ENCODE measurements at places on chromosomes 1 and 21.

GRCh38 chr1:93148001-93148400, 32.2 kb downstream of the TMED5 start:
- no peak for DNase-seq

GRCh38 chr1:57518496-57518895, 94.6 kb upstream of the DAB1 start:
- no peak for DNase-seq

- no peak for DNase-seq
Measured at GRCh38 chr21:41979751-41980369, 26.0 kb upstream of the C2CD2 start.

DNA sequence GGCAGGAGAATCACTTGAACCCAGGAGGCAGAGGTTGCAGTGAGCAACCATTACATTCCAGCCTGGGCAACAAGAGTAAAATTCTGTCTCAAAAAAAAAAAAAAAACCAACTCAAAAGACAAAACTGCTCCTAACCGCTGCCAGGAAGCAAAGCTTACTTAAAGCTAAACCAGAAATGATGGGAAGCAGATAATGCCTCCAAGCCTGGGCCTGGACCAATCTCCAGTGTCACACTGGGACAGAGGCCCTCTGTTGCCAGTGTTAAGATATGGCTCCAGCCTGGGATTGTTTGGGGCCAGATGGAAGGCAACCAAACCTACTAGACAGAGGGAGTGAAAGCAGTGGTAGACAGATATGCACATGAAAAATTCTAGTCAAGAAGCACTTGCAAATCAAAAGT, 36.9 kb downstream of the NSL1 start:
- DNase-seq: peak; percentile 19

DNA sequence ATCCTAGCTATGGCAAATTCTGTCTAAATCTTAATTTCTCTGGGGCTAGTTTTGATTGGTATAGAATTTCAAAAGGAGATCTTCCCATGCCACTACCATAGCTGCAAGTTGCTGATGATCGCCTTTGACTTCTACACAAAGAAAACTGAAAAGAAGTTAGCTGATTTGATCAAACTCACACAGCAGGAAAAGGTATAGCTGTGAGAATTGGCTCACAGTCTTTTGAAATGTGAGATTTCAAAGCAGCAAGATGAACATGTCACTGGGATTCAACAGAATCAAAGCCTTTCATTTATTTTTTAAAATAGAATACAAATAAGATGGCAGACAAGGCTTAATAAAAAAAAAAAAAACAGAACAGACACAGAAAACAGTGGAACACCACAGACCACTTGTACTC, 7.5 kb upstream of the RGS1 start:
- DNase-seq: no peak

GRCh38 chr1:25782608-25783201, 17.3 kb upstream of the SELENON start:
- no peak for DNase-seq

GRCh38 chr1:19476450-19477190, 8.7 kb downstream of the CAPZB start:
- no peak for DNase-seq

DNA sequence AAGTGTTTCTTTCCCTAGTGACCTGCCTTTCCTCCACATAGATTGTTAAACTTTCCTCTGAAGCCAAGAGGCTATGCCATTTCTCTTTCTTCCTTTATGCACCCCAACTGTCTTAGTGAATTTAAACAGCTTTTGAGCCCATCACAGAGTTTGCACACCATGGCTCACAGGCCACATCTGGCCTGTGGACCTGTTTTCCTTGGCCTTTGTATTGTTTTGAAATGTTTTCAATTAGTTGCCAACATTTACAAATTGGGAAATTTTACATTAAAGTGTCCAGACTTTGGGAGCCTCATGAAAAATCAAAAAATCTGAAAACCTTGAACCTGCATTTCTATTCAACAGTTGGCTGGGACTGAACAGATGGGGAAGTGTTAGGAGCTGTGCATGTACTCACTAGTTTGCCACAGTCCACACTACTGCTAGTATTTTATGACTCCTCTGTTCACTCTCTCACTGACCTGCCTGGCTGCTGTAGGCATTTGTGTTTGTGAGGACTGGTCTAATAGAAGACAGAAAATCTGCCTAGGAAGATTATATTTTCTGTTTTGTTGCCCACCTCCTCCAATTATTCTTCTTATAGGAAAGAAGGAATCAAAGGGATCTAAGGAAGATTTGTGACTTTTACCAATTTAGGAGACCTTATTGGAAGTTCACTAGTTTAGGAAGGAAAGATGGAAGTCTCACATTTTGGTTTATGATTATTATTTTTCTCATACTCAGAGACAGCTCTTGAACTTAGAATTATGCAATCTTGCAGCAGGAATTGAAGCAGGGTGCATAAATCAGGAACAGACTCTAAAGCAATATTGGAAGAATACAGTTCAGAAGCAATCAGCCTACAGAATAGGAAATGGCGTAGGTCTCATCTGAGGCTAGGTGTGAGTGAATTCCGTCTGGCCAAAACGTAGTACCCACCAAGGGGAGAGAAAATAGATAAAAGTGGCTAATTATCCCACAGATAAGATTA, 134.7 kb downstream of the HLX start:
- no peak for DNase-seq

DNA sequence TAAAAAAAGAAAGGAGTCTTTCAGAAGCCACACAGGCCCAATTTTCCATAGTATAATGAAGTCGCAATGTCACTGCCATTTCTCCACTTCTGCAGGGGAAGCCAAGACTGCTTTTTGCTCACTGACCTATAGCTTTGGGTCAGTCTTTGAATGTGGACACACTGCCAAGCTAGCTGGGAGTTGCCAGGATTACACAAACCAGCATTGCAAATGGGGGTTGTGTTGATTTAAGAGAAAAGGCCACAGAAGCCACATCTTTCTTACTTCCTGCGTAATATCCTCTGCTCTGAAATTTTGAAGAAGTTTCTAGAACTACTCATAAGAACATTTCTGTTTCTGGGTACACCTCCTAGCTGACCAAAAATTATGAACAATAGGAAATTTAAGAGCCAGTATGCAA, 45.8 kb upstream of the SAMSN1 start:
- DNase-seq: no peak

GRCh38 chr1:155207806-155208540, at the start of gene THBS3:
TSS of gene THBS3 (minus strand) at chr1:155207897. CDS start at chr1:155207876, 21 bp downstream.
- peak; percentile 40 for DNase-seq

DNA sequence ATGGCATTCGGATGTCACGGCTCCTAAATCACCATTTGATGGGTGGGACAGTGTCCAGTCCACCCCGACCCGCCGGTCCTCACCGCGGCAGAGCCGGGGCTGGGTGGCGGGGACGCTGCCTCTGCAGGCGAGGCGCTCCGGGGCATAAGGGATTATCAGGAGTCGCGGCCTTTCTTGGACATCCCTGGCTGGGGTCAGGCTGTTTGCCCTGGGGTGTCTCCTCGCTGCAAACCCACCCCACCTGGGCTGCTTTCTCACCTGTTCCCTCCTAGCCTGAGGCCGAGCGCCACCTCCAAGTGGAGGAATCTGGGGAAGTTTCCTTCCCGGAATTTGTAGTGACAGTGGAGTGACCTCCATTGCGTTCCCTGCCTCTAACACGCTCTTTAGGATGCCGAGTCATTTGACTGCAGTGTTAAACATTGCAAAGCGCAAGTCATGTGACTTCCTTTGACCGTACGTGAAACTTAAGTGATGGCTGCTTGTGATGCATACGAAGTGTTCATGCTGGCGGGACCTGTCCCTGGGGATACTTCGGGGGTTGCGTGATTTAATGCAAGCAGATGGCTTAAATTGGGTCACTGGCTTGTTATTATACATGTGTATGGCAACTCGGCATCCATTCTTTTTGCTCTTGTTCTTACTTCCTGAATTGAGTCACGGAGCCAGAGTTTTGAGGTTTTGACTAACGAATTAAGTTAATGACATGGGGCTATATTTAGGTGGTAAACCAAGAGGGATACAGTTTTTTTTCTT, 536 bp downstream of the LGALS8 start:
- DNase-seq: peak; percentile 69

DNA sequence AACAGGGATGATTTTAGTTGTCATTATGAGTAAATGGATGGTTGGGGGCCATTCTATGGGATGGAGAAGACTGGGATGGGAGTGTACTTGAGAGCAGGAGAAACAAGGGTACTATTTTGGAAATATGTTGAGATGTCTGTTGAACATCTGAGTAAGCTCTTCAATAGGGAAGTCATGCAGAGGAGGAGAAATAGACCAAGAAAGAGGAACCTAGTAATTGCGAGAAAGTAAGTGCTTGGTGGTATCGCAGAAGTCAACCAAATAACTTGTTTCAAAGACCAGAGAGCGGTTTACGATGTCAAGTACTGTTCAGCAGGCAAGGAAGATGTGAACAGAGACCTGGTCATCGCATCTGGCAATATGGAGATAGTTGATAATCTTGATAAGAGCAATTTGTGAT, 22.4 kb upstream of the CHRM3 start:
- DNase-seq: no peak

DNA sequence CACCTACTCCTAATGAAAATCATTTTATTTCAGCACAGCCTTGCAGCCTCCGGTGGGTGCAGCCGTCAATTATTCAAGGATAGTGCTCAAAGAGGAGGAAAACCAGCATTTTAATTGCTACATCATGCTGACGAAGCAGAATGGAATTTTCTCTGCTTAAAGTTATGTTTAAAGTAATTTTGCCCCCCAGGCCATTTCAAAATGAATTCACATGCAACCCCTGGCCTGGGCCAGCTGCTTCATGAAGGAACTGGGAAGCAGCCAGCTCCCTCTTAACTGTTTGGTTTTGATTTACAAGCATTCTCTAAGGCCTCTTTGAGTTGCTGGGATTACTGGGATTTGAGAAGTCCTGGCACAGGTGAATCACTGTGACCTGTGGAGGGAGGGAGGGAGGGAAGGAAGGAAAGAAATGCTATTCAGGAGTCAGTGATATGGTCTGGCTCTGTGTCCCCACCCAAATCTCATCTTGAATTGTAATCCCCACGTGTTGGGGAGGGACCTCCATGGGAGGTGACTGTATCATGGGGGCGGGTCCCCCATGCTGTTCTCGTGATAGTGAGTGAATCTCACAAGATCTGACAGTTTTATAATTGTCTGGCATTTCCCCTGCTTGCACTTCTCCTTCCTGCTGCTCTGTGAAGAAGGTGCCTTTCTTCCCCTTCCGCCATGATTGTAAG, 66.0 kb downstream of the PGBD5 start:
- DNase-seq: no peak

- no peak for DNase-seq
Measured at GRCh38 chr1:207831517-207832327, 79.2 kb downstream of the CD34 start.

GRCh38 chr1:211261229-211261628, 2.1 kb downstream of the RCOR3 start:
- no peak for DNase-seq

DNA sequence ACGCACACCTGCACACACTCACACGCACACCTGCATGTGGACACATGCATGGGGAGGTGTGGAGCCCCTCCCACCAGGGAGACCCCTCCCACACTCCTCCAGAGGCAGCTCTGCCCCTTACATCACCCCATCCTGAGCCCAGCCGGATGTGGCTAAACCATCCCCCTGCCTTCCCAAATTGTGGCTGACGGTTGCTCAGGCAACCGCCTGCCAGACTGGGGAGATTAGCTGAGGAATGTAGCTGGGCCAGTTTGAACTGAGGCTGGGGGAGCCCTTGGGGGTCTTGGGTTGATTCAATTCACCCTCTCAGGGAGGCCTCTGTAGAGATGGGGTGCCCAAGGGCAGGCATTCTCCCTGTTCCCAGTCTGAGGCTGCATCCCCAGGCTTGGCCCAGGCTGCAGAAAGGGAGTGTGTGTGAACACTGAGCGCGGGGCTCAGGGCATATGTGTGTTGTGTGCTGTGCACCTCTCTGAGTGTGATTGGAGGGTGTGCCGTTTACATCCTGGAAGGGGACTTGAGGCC, 12.9 kb downstream of the PTPRU start:
- no peak for DNase-seq

DNA sequence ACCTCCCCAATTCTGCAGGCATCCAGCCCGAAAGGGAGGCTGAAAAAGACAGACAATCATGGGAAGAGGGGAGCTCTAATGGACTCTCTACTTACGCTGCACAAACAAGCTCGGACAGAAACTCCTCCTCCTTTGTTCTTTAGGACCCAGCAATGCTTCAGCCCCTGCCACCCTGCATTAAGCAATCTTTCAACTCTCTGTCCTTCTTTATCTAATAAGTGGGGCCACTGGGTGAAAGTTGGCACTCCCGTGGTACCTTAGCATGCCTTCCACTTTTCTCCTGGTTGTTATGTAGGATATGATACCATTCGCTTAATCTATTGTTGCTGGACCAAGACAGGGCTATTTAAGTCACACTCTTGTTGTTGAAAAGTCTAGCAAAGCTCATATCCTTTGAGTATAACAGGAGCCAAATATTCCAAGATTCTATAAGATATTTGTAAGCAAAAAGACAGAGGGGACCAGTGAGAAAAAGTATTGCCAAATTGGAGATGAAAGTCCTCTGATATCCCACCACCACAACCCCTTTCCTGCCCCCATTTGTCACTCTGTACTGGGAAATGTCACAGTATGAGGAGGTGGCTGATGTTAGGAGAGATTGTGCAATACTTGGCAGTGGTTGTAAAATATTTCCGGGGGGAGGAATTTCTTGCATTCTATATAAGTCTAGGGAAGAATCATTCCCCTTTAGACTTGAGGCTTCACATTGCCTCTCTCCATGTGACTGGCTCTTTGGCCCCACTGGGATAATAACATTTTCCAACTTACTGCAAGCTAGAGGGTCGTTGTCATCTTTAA, 137.3 kb upstream of the GJB5 start:
- no peak for DNase-seq

- no peak for DNase-seq
Measured at GRCh38 chr1:36542024-36542961, 59.6 kb upstream of the CSF3R start.

GRCh38 chr1:227765261-227766014, 30.2 kb downstream of the SNAP47 start:
- no peak for DNase-seq

GRCh38 chr1:155978325-155978972, at the start of gene ARHGEF2:
TSS of gene ARHGEF2 (minus strand) at chr1:155978547. CDS start at chr1:155978427, 120 bp downstream.
- DNase-seq: peak; percentile 47

- DNase-seq: no peak
Measured at GRCh38 chr1:58157256-58157655, 389.3 kb downstream of the OMA1 start.

GRCh38 chr1:47948126-47948525, 49.1 kb downstream of the TRABD2B start:
- peak; percentile 4 for DNase-seq

DNA sequence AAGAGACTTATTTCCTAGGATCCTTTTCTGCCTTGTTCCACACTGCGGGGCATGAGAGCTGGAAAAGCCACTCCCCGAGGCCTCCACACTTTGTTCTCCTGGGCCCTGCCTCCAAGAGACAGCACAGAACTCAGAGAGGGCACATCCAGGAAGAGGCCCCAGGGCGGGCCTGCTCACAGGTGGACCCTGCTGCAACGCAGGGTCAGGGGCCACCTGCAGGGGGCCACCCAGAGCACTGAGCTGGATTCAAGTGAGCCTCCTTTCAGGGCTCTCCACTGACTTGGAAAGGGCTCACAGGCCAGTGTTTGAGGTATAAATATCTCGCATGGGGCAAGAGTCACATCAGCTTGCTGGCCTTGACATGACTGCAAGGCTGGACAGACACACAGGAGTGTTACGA, 4.8 kb downstream of the RGS16 start:
- DNase-seq: no peak

Measured in C1 segment of cervical spinal cord (tissue), 14 donors.